ENCODE measurements at places on chromosomes 7 and 10.

- DNase-seq: no peak
Observed at GRCh38 chr7:157739650-157740049, 402.8 kb downstream of the DNAJB6 start.

DNA sequence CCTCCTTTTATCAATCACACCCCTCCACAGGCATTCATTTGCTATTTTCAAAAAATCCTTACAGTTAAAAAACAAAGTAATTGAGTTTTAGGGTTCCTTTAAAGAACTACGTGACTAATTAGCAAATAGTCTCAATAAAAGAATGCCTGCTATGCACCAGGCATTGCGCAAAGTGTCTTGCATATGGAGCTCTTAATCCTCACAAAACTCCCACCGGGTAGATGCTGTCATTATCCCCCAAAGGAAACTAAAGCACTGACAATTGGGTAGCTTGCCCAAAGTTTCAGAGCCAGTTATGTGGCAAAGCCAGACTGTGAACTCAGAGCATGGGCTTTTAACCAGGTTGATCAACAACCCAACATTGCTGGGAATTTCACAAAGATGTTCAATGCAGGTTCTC lies 305.7 kb downstream of the ELMO1 start:
- DNase-seq: no peak

DNA sequence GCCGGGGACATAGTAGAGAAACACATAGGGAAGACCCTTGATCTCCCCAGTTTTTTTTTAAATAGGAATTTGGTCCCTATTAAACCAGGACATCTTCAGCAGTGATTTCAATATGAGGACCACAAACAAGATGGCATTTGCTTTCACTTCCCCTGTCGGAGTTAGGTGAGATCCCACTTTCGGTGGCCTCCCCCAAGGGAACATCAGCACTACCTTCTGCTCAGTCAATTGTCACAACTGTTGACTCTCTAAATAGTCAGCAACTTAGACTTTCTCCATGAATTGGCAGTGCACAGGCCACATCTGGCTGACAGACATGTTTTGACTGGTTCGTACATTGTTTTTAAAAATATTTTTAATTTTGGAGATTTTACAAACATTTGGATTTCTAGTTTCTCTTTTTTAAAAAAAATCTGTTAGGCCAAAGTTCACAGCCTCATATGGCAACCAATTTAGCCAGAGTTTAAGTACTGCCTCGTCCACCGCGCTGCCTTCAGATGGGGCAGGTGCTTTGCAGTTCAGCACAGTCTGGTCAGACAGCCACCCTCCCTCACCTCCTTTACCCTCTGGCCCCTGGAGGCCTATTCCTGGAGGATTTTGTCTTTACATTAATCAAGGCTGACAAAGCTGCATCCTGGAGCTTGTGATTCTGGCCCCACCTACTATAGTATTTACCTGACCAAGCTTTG lies 139.2 kb upstream of the PRR15 start:
- DNase-seq: no peak

GRCh38 chr7:94901981-94902380 lies 5.4 kb upstream of the PPP1R9A start:
- no peak for DNase-seq

DNA sequence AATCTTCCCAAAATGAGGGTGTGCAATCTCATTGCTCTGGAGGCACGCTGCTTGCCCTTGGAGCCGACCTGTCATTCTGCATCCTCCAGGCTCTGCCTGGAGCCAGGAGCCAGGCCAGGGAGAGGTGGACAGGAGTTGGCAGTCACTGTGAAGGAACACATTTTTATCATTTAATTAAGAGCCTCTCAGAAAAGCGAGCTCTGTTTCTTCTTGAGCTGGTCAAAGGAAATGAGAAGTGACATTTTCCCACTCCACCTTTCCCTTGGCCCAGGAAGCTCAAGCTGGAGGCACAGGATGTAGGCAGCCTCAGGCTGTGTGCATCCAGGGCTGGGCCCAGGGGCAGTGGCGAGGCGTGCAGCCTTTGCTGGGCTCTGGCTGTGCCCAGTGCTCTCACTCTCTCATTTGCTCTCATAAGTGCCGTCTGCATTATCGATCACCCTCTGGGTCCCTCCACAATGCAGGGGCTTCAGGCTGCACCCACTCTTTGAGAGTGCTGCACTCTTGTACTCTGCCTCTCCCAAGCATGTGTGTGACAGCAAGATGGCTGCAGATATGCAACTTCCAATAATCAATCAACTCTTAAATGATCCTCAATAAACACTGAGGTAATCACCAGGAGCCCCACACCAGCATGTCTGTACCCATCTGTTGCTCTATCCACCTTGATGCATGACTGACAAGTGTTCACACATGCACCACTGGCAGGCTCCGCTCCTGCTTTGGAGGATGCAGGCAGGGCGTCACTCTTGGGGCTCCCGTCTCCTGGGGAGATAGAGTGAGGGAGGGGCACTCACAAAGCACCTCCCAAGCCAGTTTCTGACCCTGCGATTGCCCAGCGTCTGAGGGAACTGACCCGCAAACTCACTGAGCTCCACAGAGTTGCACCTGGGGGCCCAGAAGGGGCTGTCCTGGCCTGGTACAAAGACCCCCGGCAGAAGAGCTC lies 171.4 kb downstream of the ZNF248 start:
- DNase-seq: no peak

GRCh38 chr7:93575555-93576399 lies 1.3 kb upstream of the CALCR start:
- DNase-seq: no peak

- no peak for DNase-seq
Observed at GRCh38 chr10:30231071-30231652, 117.9 kb downstream of the MTPAP start.

DNA sequence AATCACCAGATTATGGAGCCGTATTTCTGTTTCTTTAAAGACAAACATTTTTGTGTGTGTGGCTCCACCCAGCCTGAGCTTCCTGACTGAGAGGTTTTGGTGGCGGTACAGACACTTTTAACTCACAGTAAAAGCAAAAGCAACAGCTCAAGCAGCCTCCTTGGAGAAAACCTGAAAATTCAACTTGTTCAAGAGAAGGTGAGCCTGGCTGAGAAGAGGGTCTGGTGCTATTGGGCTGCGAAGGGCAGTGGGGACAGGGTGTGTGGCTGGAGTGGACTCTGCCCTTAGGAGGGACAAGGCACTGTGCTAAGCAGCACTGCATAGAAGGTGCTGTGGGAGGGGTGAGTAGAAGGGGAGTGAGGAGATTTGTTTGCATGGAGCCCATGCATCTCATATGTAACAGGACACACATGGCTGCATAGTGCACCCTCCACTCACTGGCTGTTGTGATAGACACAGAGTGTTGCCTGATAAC lies at the start of gene GIMAP7:
Gene GIMAP7, plus strand, starts transcription at position 125 of the 475 bp plus-strand sequence. CDS start 5,103 bp downstream, outside the sequence.
- no peak for DNase-seq

- no peak for DNase-seq
Observed at GRCh38 chr7:80359476-80359875, 152.4 kb downstream of the GNAT3 start.

GRCh38 chr10:106740-107139 lies 28.5 kb upstream of the ZMYND11 start:
- no peak for DNase-seq

DNA sequence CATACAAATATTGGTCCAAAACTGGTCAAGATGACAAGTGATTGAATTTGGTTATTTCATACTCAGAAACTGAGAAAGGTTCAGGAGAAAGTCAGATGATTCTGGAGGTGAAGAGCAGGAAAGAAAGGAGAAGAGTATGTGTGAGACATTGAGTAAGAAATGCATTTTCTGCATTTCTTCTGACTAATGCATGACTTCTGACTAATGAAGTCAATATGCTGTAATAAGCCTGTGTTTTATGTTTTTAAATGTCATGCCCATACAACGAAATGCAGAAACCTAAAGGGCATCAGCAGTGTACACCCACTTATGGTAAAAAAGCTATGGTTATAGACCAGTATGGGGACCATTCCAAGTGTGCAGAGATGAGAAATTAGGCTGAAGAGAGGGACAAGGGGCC lies 1227.8 kb upstream of the SORCS1 start:
- no peak for DNase-seq

- DNase-seq: no peak
Observed at GRCh38 chr10:32239769-32240168, 107.2 kb downstream of the EPC1 start.

- DNase-seq: no peak
Observed at GRCh38 chr10:31242902-31243301, 76.1 kb upstream of the ZEB1 start.

DNA sequence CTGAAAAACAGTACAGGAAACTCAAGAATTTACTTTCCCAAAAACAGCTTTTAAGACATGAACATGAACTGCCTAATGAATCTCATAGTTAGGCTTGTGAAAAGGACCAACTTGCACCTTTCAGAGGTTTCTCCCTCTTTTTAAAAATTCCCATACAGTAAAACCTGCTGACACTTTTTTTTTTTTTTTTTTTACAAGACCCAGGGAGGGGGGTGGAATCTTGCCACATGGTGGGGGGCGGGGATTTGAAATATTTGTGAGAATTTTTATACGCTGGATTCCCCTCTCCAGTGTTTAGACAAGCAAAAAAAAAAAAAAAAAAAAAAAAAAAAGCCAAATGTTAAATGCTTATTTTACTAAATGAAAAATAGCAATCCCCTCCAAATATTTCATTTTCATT lies 57.4 kb downstream of the HIBADH start:
- no peak for DNase-seq
